ENCODE measurements at places on chromosomes 13 and 19.

DNA sequence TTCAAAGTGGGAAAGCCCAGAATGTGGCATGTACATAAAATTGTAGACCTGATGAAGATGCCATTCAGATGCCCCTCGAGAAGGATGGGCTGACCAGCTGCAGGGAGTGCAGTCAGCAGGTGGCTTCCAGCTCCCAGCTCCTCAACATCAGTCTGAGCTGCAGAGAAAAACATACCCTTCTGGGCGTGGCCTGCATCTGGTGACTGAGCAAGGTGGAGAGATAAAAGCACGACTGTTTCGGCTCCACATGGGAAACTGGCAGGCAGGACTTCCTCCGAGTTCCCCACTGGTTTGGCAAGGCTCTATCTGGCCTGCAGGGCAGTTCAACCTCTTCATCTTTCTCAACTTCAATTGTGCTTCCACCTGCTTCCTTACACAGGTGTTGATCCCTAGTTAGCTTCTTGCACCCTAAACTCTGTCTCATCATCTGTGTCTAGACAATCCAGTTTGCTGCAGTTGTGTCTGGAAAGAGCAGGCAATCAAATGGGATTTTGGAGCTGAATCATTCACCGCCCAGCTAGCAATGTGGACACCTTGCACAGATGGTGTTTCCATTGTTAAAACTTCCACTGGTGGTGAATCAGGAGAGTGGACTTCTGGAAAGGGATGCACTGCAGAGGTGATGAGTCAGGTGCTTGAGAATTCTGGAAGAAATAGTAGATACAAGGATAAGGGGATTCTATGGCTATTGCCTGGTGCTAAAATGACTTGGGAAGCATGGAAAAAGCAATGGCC is 56.8 kb downstream of the POLR1D start:
- DNase-seq: no peak

GRCh38 chr19:46497773-46498172 is 2.1 kb upstream of the PNMA8B start:
- no peak for DNase-seq

GRCh38 chr13:64283926-64284325 is 2868.3 kb upstream of the PCDH20 start:
- no peak for DNase-seq

DNA sequence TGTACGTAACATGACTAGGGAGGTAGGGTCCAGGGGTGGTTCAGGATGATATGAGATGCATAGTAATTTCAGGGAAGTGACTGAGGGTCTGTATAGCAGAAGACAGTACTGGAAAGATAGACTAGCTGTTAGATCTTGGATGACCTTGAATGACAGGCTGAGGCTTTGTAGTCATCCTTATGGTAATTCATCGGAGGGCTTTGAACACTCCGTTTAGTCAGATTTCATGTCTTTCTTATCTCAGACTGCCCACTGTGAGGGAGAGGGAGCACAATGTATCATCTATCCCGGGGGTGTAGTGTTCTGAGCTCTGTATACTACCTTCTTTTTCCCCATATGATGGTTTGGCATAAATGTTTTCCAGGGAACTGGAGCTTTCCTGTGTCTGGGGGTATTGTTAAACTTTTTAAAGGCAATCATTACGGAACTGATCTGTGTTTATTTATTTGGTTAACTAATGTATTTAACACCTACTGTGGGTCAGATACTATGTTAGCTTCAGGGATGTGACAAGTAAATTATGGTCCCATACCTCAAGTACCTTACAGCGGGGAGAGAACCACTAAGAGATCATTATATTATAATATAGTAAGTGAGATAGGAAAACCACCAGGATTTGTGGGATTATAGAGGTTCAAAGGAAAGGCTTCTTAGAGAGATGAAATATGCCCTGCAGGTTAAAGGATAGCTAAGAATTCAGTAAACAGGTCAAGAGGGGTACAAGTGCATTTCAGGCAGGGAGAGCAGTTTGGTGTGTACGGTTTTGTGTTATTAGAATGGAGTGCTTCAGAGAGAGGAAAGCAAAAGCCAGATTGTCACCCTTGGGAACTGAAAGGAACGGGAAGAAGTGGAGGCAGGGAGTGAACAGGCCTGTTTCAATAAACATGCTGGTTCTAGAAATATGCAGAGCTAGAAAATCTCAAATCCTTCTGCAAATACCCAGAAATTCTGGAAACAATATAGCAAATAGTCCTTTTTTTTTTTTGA is 164.8 kb upstream of the KL start:
- no peak for DNase-seq

DNA sequence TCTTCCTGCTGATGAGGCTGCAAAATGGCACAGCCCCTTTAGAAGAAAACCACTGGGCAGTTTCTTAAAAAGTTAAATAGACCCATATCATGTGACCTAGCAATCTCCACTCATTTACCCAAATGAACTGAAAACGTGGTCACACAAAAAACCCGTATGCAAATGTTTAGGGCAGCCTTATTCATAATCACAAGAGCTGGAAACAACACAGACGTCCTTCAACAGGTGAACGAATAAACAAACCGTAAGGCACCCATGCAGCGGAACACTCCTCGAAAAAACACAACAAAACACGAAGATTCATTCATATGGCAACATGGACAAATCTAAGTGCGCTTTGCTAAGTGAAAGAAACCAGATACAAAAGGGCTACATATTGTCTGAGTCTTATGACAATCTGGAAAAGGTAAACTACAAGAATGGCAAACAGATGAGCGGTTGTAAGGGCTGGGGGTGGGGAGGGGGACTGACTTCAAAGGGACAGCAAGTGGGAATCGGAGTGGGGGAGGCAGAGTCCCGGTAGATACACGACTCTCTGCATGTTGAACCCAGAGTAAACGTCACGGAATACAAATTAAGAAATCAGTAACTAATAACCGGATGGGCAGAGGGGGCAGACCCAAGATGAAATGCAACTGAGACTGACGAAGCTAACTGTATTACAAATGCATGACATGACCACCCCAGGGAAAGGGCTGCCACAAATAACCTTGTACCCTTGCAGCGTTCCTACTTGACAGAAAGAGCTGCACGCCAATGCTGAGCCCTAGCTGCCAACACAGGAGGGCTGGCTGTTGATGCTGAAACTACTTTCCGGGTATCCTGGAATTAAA is 33.4 kb downstream of the MLLT1 start:
- no peak for DNase-seq

- DNase-seq: no peak
Observed at GRCh38 chr13:46844431-46844830, 47.5 kb upstream of the ESD start.

DNA sequence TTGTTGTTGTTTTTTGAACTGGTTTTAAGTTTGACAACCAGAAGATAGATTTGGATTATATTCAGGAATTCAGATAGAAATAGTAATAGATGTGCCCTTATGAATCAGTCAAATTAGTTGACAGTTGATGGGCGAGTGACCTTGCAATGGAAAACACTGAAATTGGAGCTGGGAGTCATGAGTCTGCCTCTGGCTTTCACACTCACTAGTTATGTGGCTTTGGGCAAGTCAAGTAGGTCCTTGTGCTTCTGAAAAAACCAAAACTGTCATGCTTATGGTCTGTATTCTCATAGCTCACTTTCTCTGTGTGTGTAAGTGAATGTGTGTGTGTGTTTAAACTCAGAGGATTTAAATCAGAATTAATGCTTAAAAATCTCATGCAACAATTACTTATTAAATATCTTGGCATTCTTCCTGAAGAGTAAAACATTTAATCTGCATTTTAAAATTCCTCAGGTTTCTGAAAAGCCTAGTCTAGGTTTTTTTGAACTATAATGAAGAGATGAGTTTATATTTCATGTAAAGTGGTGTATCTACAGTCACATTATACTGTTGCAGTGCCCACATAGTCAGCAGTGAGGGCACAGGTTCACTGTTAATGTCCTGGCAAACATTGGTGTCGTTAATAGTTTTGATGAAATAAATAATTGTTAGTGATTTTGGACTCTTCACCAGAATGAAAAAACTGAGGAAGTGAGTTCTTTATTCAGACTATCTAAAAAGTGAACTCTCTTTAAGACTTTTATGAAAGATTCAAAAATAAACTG is 32.5 kb downstream of the UCHL3 start:
- no peak for DNase-seq

DNA sequence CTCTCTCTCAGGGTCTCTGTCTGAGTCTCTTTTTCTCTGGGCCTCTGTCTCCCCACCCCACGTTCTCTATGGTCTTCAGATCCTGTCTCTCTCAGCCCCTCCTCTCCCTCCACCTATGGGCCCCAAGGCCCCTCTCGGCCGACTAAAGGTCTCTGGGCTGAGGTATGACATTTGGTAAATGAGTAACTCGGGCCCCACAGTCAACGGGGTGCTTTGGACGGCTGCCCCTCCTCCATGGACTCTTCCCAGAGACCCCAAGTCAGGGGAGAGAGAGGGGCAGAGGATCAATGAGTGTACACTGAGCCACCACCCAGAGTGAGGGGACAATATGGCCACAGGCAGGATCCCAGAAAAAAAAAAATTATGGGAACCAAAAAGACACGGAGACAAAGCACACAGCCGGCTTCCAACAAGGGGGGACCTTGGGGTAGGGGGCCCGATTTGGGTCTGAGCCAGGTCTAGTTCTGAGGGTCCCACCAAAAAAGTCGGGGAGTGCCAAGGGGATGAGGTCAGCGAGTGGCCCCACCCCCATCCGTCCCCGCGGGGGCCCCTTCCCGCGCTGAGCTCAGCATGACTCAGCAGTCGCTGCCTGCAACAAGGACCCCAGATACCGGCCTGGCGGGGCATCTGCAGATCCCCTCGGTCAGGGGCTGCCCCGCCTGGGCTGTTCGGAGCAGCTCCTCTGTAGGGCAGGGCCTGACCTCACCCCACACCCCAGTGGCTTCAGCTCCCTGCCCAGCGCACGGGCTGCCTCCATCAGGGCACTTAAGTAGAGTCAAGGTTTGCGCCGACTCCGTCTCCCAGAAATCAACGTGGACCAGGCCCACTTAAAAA is 1.5 kb upstream of the FTL start:
- DNase-seq: peak; percentile 50

DNA sequence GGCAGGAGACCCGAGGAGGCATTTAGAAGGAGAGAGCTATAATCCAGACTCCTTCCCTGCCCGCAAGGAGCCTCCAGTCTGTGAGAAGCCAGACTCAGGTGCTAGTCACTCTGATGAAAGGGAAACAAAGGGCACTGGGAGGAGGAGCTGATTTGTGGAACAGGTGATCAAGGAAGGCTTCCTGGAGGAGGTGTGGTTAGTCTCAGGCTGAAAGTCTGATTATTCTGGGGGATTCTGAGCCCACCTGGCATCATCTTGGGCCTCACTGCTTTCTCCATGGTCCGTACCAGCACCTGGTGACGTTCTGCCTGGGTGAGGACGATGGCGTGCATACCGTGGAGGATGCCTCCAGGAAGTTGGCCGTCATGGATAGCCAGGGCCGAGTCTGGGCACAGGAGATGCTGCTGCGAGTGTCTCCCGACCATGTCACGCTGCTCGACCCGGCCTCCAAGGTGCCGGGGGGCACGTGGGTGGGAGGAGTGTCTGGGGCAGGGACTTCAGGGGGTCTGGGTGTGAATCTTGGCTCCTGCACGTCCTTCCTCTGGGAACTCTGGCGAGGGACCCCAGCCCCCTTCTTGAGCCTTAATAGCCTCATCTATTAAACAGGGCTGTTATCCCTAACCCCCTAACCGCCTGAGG is 3.9 kb downstream of the EPS8L1 start:
- DNase-seq: no peak

- DNase-seq: no peak
Observed at GRCh38 chr13:25151626-25152195, 20.4 kb downstream of the AMER2 start.

- DNase-seq: no peak
Observed at GRCh38 chr19:28632371-28633080, 580.4 kb downstream of the UQCRFS1 start.

- no peak for DNase-seq
Observed at GRCh38 chr19:37484406-37485168, 15.4 kb downstream of the ZNF570 start.

DNA sequence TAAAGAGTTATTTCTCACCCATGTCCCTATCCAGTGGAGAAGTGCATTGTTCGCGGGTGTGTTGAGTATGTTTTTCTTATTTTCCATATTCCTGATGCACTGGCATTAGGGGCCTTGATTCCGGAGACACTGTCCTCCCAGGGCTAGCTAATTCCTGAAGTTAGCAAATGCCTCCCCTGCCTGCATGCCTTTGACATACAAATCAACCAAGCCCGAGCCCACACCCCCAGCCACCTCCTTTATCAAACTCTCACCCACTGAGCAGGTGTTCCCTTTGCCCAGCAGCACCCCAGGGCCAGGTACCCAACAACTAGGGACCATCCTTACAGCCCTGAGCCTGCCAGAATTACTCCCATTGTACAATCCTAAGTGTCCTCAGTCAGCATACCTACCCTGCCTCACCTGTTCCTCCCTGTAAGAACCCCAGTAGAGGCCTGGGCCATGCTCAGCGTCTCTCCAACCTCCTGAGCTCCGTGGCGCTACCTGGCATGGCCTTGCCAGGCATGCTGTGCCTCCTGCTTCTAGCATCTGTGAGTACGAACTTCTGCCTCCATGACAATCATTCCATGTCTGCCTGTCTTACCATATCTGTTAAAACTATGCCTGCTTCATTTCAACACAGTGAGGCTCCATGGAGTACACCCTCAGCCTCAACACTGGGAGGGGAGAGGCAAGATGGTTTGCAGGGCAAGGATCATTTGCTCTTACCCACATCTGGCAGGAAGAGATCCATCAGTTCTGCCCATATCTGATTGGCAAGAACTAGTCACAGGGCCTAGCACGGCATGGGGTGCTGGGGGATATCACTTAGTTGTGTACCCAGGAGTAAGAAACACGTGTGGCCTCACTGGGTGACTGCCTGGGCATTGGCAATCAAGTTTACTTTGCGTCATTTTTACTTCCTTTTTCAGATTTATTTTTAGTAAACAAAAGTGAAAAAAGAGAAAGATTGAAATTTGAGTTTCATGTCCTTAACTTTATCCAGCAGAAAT is 203.9 kb downstream of the SHISA2 start:
- no peak for DNase-seq

GRCh38 chr13:105466376-105466775 is 1069.1 kb downstream of the EFNB2 start:
- DNase-seq: no peak

- no peak for DNase-seq
Observed at GRCh38 chr13:81487151-81487550, 1146.2 kb upstream of the SPRY2 start.

DNA sequence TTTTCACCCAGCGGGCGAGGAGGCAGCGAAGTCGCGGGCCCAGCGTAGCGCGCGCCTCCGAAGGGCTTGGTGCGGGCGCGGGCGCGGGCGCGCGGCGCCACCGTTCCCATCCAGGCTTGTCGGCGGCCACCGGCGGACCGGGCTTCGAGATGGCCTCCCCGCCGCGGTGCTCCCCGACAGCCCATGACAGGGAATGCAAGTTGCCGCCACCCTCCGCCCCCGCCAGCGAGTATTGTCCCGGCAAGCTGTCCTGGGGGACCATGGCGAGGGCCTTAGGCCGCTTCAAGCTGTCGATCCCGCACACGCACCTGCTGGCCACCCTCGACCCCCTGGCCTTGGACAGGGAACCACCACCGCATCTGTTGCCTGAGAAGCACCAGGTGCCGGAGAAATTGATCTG is at the start of gene WDR88:
TSS of gene WDR88 (plus strand) at position 94 of the 400 bp plus-strand sequence. CDS start at position 150, 56 bp downstream.
- DNase-seq: no peak

- no peak for DNase-seq
Observed at GRCh38 chr19:38411041-38411712, 8.3 kb downstream of the FAM98C start.

- no peak for DNase-seq
Observed at GRCh38 chr13:99299920-99300341, 7.3 kb downstream of the GPR183 start.

GRCh38 chr13:20977394-20977793 is 74.8 kb upstream of the XPO4 start:
- no peak for DNase-seq

GRCh38 chr13:103540382-103540765 is 474.2 kb upstream of the SLC10A2 start:
- DNase-seq: no peak

Data from stimulated activated CD4-positive, alpha-beta T cell treated with anti-CD3 and anti-CD28 coated beads, Interleukin-15, amount 100 ng/mL, for 1 hour (primary cell).